M059J (cell line): ENCODE measurements at places on chromosomes 11 and 22.
A peak's percentile ranks its signal among the peaks of the same experiment; 100 is the strongest.

DNA sequence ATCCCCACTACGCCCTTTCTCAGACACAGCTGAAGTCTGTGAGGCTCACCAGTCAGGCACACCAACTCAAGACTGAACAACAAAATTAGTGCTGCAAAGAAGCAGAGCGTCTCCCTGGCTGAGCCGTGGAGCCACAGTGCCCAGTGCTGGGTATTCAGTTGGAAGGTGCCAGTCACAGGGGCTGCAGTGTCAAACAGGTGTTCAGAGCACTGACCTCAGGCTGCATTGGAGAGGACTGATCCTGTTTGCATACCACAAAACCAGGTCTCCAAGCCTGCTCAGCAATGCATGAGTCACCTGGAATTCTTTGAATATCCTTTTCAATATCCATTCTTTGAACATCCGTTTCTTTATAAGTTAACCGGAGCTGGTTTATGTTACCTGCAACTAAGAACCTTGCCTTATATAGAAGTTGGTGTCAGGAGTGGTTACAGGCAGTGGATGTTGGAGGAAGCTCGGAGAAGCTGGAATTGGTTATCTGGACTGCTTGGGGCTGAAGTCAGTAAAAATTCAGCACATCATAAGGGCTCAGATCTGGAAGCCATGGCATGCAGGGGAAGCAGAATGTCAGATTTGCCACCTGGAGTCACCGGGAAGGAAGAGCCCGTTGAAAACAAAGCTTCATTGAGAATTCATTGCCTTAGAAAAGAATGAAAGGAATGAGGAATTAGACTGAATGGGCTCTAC lies 30.3 kb downstream of the PDGFB start:
- peak; percentile 76 for DNase-seq

DNA sequence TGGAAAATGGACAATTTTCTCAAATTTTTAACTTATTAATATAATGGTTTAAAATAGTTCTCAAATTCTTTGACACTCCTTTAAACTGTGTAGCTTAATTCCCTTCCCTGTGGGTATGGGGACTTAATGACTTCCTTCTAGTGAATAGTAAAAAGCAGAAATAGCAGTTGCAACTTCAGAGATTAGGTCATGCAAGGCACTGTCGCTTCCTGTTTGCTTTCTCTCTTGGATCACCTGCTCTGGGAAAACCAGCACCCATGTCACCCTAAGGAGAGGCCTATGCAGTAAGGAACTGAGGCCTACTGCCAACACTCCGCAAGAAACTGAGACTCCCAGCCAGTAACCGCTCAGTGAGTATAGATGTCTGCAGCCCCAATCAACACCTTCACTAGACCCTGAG lies 5.5 kb upstream of the PANX3 start:
- DNase-seq: no peak

DNA sequence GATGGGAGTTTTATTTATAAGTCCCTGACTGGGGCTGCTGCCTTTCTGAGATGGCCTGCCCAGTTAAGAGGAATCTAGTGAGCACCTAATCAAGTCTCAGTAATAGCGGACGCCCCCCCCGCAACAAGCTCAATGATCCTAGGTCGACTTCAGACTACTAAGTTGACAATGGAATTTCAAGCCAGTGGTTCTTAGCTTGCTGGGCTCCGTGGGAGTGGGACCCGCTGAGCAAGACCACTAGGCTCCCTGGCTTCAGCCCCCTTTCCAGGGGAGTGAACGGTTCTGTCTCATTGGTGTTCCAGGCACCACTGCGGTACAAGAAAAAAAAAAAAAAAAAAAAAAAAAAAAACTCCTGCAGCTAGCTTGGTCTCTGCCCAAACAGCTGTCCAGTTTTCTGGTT lies 156.8 kb upstream of the CARD18 start:
- DNase-seq: no peak

GRCh38 chr22:38942702-38943101 lies 14.7 kb upstream of the APOBEC3A start:
- no peak for DNase-seq

GRCh38 chr11:95307286-95307685 lies 76.3 kb upstream of the SESN3 start:
- no peak for DNase-seq

DNA sequence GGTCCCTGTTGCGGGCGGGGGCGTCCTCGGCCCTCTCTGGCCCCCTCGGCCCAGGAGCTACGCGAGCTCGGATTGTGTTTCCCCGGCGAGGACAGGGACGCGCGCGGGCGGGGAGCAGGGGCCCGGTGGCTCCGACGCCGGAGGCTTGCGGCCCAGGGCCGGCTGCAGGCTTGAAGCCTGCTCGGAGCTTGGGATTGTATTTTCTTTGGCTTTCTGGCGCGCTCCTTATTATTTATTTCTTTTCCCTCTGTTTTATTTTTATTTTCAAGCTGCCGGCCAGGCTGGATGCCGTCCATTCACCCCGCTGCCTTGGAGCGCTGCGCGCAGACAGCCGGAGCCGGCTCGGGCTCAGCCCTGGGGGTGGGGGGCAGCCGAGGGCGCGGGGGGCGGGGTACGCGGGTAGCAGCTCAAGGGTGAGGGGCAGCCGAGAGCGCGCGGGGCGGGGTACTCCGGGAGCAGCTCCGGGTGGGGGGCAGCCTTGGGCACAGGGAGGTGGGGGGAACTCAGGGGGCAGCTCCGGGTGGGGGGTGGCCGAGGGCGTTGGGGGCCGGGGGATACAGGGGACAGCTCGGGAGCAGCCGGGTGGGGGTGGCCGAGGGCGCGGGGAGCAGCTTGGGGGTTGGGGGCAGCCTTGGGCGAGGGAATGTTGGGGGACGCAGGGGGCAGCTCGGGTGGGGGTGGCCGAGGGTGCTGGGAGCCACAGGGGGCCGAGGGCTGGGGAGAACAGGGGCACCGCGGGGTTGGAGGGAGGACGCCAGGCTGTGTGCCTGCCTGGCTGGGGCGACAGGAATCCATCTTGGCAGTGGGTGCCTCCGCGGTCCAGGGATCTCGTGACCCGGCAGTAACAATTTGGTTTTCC lies 42.7 kb downstream of the KCNJ1 start:
- no peak for DNase-seq

- DNase-seq: no peak
Observed at GRCh38 chr22:44883011-44883421, 126.8 kb downstream of the PHF21B start.

- DNase-seq: no peak
Observed at GRCh38 chr11:127866109-127866508, 721.2 kb downstream of the ETS1 start.

GRCh38 chr11:71284525-71285092 lies 32.2 kb upstream of the SHANK2 start:
- no peak for DNase-seq

DNA sequence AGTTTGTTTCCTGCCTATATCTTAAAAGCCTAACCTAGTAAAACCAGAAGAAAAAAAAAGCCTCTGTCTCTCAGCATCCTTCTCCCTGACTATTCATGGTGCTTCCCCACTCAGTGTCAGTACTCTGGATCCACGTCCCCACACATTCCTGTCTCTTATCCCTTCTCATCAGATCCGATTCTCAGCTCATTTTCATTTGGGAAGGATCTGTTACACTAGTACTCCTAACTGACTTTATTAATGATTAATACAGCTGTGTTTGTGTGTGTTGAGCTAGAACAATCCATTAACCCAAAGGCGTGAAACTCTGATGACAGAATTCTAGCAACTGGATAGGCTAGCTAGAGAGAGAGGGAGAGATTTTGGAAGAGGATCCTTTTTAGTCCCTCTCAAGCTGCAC lies 1.5 kb downstream of the PRRG4 start:
- DNase-seq: no peak

- DNase-seq: no peak
Observed at GRCh38 chr11:69012092-69013008, 696 bp downstream of the MRGPRF start.

DNA sequence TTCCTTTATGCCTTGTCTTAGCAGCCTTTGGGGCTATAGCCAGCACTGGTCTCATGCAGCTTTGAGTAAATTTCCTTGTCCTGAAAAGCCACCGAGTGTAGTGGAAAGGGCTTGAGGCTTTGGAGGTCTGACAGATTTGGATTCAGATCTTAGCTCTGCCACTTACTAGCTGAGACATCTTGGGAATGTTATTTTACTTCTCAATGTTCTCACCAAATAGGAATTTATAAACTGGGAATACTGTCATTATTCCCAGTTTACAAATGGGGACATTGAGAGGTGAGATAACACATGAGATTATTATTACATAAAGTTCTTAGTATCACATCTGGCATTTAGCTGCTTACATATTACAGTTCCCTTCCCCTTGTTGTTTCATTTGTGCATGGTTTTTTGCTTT lies 95.5 kb downstream of the COMMD9 start:
- DNase-seq: peak; percentile 18

DNA sequence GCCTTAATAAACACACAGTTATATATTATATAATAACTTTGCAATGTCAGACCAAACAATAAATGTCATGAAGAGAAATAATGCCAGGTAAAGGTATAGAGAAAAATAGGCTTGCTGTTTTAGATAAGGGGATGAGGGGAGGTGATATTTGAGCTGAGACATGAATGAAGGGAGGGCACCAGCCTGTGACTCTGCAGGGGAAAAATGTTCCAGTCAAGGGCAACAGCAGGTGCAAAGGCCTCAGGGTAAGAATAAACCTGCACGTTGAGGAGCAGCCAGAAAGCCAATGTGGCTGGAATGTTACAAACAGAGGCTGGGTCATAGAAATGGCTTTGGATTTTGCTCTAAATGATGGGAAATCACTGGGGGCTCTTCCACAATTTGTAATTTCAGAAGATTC lies 519.6 kb downstream of the SOX6 start:
- DNase-seq: no peak

GRCh38 chr22:30892286-30892685 lies 76.3 kb downstream of the MORC2 start:
- no peak for DNase-seq

DNA sequence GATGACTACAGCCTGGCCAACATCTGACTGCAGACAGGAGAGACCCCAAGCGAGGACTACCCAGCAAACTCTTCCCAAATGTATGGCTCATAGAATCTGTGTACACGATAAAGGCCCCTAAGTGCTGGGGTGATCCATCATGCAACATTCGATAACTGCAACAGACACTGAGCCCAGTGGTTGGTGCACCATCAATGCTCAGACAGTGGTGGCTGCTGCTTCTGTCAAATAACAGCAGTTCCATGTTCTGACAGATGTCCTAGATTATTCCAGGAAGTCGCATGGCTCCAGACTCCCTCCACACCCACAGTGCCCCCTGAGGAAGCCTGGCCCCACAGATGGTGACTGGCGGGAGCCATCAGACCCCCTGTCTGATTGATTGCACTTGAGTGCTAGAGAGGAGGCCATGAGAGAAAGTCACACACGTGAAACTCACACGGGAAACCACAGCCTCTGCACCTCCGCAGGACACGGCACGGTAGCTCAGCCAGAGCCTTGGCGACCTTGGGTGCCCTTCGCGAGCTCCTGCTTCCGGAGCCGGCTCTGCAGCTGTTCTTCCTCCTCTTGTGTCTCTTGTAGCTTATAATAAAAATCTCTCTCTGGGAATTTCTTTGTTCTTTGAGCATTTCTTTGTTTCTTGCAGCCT lies 1155.9 kb downstream of the TBC1D22A start:
- no peak for DNase-seq

DNA sequence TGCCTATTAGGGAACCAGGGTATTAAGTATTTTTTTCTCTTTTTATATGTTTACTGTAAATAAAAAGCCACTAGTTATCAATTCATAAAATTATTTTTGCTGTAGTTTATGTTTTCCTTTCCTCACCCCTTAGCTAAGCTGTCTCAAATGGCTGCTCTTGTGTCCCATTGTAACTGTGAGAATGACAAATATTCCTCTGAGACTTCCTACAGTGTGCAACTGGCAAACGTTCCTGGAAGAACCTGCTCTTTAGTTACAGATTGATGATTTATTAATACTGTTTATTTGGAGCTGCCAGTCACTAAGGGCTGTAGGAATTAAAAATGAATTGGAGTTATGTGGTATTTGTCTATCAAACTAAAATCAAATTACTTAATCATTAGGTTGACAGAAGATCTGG lies 675.4 kb upstream of the ARHGAP42 start:
- no peak for DNase-seq

DNA sequence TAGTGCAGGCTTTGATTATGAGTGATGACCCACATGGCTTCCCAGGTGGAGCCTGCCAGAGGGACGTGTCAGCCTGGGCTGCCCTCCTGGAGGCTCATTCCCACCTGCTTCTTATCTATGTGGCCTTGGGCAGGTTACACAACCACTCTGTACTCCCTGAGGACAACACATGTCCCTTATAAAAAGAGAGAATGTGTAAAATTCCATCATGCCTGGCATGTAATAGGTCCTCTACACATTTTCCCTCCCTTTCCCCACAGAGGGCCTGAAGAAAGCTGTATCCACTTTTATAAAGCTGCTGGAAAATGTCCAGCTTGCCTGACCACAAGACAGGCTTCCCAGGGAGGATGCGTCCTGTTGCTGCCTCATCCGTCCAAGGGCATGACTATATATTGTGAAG lies 55.0 kb upstream of the VSTM5 start:
- DNase-seq: peak; percentile 93

- peak; percentile 48 for DNase-seq
Observed at GRCh38 chr11:104402812-104403521, 239.0 kb upstream of the PDGFD start.

- no peak for DNase-seq
Observed at GRCh38 chr11:18193010-18193409, 20.4 kb downstream of the MRGPRX4 start.

DNA sequence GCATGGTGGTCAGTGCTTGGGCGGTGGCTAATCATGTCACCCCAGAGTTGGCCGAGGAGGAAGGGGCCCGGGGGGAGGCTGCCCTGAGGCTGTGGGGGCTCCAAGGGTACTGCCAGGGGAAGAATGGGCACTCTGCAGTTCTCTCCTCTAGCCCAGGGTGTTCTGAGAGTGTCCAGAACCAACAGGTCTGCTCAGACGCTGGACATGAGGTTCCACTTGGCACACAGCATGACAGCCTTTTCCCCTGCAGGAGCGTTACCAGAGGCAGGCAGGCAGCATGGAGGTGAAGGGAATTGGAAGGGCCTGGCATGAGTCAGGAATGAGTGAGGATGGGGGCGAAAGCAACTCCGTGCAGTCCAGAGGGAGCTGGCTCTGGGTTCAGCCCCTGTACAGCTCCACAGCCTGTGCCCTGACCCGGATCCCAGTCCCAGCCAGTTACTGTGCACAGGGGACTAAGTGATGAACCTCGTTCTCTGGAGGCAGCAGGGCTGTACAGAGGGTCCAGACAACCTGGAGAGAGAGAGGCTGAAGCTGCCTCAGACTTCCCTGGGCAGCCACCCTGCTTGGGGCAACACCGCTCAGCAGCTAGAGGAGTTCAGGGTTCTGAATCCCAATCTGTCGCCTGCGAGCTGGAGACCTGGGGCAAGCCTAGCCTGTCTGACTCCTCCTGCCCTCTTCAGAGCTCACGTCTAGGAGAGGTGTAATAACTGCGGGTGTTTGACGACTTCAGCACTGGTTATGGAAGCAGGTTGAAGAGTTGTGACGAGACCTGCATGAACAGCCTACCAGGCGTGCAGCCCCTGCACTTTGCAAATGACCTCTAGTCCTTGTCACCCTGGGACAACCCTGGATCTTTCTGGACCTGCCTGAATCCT lies 14.7 kb upstream of the TUB start:
- no peak for DNase-seq

- DNase-seq: peak; percentile 37
Observed at GRCh38 chr11:79417069-79417920, 23.5 kb downstream of the TENM4 start.

GRCh38 chr22:33451866-33452469 lies 393.8 kb upstream of the SYN3 start:
- DNase-seq: peak; percentile 13

- DNase-seq: peak; percentile 81
Observed at GRCh38 chr11:70247710-70248072, 22.8 kb upstream of the PPFIA1 start.
